Activated CD4-positive, alpha-beta memory T cell treated with anti-CD3 and anti-CD28 coated beads, Interleukin-2, amount 10 ng/mL, durations not matched to agents 7 days and 5 days (primary cell): ENCODE measurements at places on chromosomes 5 and 9. TPM values are rescaled to one million over a fixed set of nuclear protein-coding genes. Genes with fewer than 3 reads are reported as not detected.

DNA sequence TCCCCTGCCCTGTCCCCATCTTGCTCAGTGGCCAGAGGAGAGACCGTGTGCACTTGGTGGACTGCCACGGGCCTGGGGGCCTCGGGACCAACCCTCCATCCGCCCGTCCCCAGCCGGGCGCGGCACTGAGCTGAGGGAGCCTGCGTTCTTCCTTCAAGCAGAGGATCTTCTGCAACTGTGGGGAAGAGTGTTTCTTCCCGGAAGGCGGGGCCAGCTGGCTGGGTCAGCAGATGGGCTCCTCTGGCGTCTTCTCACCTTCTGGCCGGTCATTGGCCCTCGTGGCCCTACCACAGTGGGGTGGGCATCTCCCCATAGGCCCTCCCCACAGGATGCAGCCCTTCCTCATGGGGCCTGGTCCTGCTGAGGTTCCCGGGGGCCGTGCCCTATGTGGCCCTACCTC lies 17.4 kb downstream of the RXRA start:
- DNase-seq = no peak
- no peaks in the 10 kb centered on the region for H3K27me3 ChIP-seq
- no peak overlapping the region for H3K4me3 ChIP-seq

DNA sequence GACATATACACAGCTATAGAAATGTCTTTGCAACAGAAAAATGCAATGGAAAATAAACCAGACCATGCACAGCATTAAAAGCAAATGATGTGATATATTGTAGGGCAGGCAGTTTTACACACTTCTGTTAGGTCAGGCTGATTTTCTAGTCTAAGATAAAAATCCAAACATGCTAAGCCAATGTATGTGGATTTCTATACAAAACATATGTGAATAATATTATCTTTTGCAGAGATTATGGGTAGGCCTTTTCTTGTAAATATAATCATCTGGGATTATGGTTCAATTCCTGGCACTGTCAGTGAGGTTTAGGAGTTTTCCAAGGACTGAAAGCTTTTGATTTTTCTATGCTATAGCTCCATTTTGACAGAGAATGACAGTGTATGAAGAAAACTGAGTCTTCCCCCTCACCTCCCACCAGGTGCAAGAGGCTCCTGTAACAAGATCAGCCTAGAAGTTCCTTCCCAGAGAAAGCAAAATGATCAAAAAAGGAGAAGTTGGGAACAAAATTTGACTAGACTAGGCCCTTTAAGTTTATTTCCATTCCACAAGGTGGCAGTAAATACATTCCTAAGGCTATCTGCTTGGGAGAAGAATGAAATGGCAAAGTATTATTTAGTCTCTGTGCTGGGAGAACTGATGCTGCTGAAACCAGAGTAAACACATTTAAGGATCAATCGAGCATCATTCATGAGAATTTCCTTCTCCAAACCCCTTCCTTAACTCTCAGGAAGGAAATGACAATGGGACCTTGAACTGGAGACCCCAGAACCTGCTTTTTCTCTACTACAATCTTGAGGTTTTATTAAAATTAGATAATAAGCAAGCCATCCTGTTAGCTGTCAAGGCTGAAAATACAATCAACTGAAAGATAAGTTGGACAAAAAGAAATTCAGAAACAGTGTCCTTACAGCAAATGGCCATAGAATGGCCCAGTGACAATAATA lies 133.0 kb upstream of the TUT7 start:
- no peak for DNase-seq
- no peaks in the 10 kb centered on the region for H3K27me3 ChIP-seq
- no peak overlapping the region for H3K4me3 ChIP-seq
- no peaks in the 10 kb centered on the region for H3K36me3 ChIP-seq

GRCh38 chr5:2017540-2018389 lies 135.0 kb upstream of the IRX4 start:
- peaks cover 5% of the 10 kb centered on the region for H3K27me3 ChIP-seq
- DNase-seq = peak; percentile 36
- H3K4me3 ChIP-seq = no peak overlapping the region
- no peaks in the 10 kb centered on the region for H3K4me1 ChIP-seq
- H3K36me3 ChIP-seq = no peaks in the 10 kb centered on the region
- H3K27ac ChIP-seq = no peak overlapping the region

GRCh38 chr5:78727786-78728761 lies 79.5 kb upstream of the LHFPL2 start:
- peaks cover 2% of the 10 kb centered on the region for H3K27me3 ChIP-seq
- no peaks in the 10 kb centered on the region for H3K36me3 ChIP-seq
- no peaks in the 10 kb centered on the region for H3K4me1 ChIP-seq
- DNase-seq = no peak
- no peak overlapping the region for H3K27ac ChIP-seq

The ADAMTSL1 gene
- not detected for total RNA-seq

The LRRC19 gene
- total RNA-seq = not detected

The NOXA1 gene
- 0.50 TPM for total RNA-seq

The PDE6A gene
- not detected for total RNA-seq
